Endothelial cell of umbilical vein (primary cell): ENCODE measurements at places on chromosomes 16 and 17. TPM values are rescaled to one million over a fixed set of nuclear protein-coding genes. Genes with fewer than 3 reads are reported as not detected.

The DNAH9 gene
- not detected in 2 replicates for total RNA-seq

The DHRS11 gene
- total RNA-seq = 9.8 and 11.3 TPM in 2 replicates

The MGAT5B gene
- 2.1 and 2.3 TPM in 2 replicates for total RNA-seq

The RHBDL3 gene
- 0.20 TPM in 1 of 2 replicates, not detected in the other for total RNA-seq

The GNGT2 gene
- 3.7 and 3.8 TPM in 2 replicates for total RNA-seq

The KRTAP17-1 gene
- not detected in 2 replicates for total RNA-seq

The C1QTNF8 gene
- total RNA-seq = not detected in 2 replicates

The KRT36 gene
- not detected in 2 replicates for total RNA-seq

The CNGB1 gene
- not detected in 2 replicates for total RNA-seq

The RPUSD1 gene
- 42.3 and 46.2 TPM in 2 replicates for total RNA-seq

The BICDL2 gene
- not detected in 2 replicates for total RNA-seq

The PHAF1 gene
- 16.1 and 18.5 TPM in 2 replicates for total RNA-seq

The CEP20 gene
- total RNA-seq = 28.0 and 30.5 TPM in 2 replicates

The EME1 gene
- total RNA-seq = 7.3 and 9.1 TPM in 2 replicates

The CCDC200 gene
- not detected in 2 replicates for total RNA-seq

The UTS2R gene
- total RNA-seq = not detected in 2 replicates

The SPHK1 gene
- total RNA-seq = 70.7 and 85.6 TPM in 2 replicates

The DNAJC7 gene
- total RNA-seq = 103 and 111 TPM in 2 replicates

The CDRT15L2 gene
- total RNA-seq = not detected in 2 replicates

The VMO1 gene
- not detected in 2 replicates for total RNA-seq

The GCGR gene
- not detected in 2 replicates for total RNA-seq

The YPEL3 gene
- 46.1 and 47.6 TPM in 2 replicates for total RNA-seq

The FBXW10 gene
- not detected in 2 replicates for total RNA-seq

The HOXB4 gene
- 11.2 and 13.1 TPM in 2 replicates for total RNA-seq

The FZD2 gene
- total RNA-seq = 4.4 and 5.8 TPM in 2 replicates

The LPO gene
- not detected in 2 replicates for total RNA-seq

The ABCA3 gene
- 25.5 and 36.0 TPM in 2 replicates for total RNA-seq

The TAC4 gene
- not detected in 2 replicates for total RNA-seq

The SP6 gene
- 0.90 and 1.3 TPM in 2 replicates for total RNA-seq

The ALDOC gene
- 7.2 and 9.0 TPM in 2 replicates for total RNA-seq

The IL17C gene
- total RNA-seq = not detected in 2 replicates

The BAIAP3 gene
- 0.66 and 0.88 TPM in 2 replicates for total RNA-seq

The TBC1D3G gene
- total RNA-seq = not detected in 2 replicates

The SLC6A2 gene
- not detected in 2 replicates for total RNA-seq

The RND2 gene
- total RNA-seq = 0.53 and 0.97 TPM in 2 replicates

The GP1BA gene
- not detected in 2 replicates for total RNA-seq

The CASKIN2 gene
- 34.6 and 37.6 TPM in 2 replicates for total RNA-seq

The CCL7 gene
- not detected in 2 replicates for total RNA-seq

The MRPS23 gene
- total RNA-seq = 40.7 and 46.2 TPM in 2 replicates

The PPY gene
- total RNA-seq = not detected in 2 replicates

The NAGS gene
- 5.8 and 6.1 TPM in 2 replicates for total RNA-seq

The WNK4 gene
- total RNA-seq = 1.9 TPM in 2 replicates

The TM4SF5 gene
- total RNA-seq = not detected in 2 replicates
